HFFc6 (cell line): ENCODE measurements at places on chromosomes 4 and X. TPM values are rescaled to one million over a fixed set of nuclear protein-coding genes. Genes with fewer than 3 reads are reported as not detected.
A peak's percentile ranks its signal among the peaks of the same experiment; 100 is the strongest.

- peaks cover 23% of the 10 kb centered on the region for H3K4me1 ChIP-seq
- peaks cover 3% of the 10 kb centered on the region for H3K27me3 ChIP-seq
- peaks cover 23% of the 10 kb centered on the region for H3K36me3 ChIP-seq
- no peak for DNase-seq
These were observed 1.3 kb downstream of the RTL8A start for GRCh38 chrX:135050603-135051002.

Gene CDX4
- total RNA-seq: not detected in 3 replicates

Gene CCDC120
- total RNA-seq: 0.05 to 0.59 TPM (median 0.55 TPM) in 3 replicates

GRCh38 chrX:111165902-111166301 is 69.9 kb downstream of the PAK3 start:
- no peaks in the 10 kb centered on the region; the same call in 1 of the 2 replicates for H3K27me3 ChIP-seq
- H3K36me3 ChIP-seq: no peaks in the 10 kb centered on the region
- H3K4me3 ChIP-seq: no peak overlapping the region
- no peak overlapping the region for H3K27ac ChIP-seq
- H3K4me1 ChIP-seq: no peaks in the 10 kb centered on the region
- DNase-seq: no peak

Gene TAF7L
- 0.24 to 0.59 TPM (median 0.27 TPM) in 3 replicates for total RNA-seq

Gene SPANXN3
- total RNA-seq: not detected in 3 replicates

DNA sequence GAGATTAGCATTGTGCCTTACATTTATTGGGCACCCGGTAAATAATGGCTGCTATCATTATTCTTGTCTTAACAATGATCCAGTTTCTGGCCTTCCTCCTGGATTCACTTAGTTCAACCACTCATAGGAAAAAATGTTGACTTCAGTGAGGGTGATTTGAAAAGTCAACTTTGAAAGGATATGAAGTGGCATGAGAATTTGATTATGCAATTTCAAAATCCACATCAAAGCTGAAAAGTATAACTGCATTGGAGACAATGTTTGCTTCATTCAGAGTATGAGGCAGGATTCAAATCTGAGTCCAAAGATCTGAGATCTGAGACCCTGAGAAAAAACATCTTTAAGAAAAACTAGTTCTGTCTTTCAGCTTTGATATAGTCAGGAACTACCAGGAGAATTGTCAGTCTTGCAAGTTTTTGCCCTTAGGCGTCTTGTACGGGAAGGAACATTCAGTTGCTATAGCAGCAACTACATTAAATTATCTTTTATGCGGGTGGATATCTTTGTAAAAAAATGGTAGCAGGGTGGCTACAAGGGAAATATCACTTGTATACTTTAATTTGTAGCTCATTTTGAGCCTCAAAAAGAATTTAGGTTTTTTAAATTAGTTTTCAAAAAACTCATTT is 587.5 kb upstream of the LCORL start:
- DNase-seq: no peak
- no peaks in the 10 kb centered on the region for H3K36me3 ChIP-seq
- H3K27me3 ChIP-seq: peaks cover 1% of the 10 kb centered on the region; the same call in 1 of the 2 replicates
- H3K4me1 ChIP-seq: no peaks in the 10 kb centered on the region

Gene SPIN4
- 3.8 and 6.0 TPM in 2 replicates for total RNA-seq

GRCh38 chr4:128924951-128925350 is 115.5 kb downstream of the JADE1 start:
- H3K36me3 ChIP-seq: peaks cover 21% of the 10 kb centered on the region
- no peaks in the 10 kb centered on the region for H3K27me3 ChIP-seq
- DNase-seq: peak; percentile 16
- peak overlapping the region; percentile 32; the same call in 1 of the 2 replicates for H3K4me3 ChIP-seq

Gene CCDC110
- total RNA-seq: not detected in 2 replicates

Gene SORBS2
- total RNA-seq: 0.66 and 3.7 TPM in 2 replicates

- H3K27me3 ChIP-seq: peaks cover 3% of the 10 kb centered on the region
- H3K4me1 ChIP-seq: no peaks in the 10 kb centered on the region
- no peak for DNase-seq
- no peak overlapping the region for H3K4me3 ChIP-seq
- H3K36me3 ChIP-seq: peaks cover 22% of the 10 kb centered on the region
These were observed 28.1 kb upstream of the ZCCHC4 start for GRCh38 chr4:25284466-25284865.

GRCh38 chr4:134807231-134807745 is 605.7 kb upstream of the PABPC4L start:
- H3K27me3 ChIP-seq: no peaks in the 10 kb centered on the region
- H3K27ac ChIP-seq: no peak overlapping the region; the same call in 1 of the 2 replicates
- H3K36me3 ChIP-seq: no peaks in the 10 kb centered on the region
- DNase-seq: no peak

Gene VCX3A
- not detected in 3 replicates for total RNA-seq

GRCh38 chr4:82524570-82525152 is 37.1 kb downstream of the TMEM150C start:
- DNase-seq: no peak
- peaks cover 19% of the 10 kb centered on the region for H3K27me3 ChIP-seq
- no peak overlapping the region for H3K27ac ChIP-seq
- no peak overlapping the region for H3K4me3 ChIP-seq
- no peaks in the 10 kb centered on the region; the same call in 1 of the 2 replicates for H3K4me1 ChIP-seq
- H3K36me3 ChIP-seq: no peaks in the 10 kb centered on the region

DNA sequence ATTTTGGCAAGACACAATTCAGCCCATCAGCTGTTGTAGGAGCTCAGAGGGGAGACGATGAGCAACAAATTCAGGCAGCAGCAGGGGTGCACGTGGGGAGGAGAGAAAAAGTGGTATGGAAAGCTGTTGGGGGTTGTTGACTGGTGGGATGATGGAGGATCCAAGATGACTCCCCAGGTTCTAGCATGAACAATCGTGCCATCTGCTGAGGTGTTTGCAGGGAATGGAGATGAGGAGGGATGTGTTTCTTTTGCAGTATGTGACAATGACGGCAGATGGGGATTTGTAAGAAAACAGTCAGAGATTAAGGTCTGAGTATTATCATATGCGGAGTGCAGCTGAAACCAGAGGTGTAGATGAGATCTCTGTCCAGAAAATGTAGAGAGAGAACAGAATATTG is 63.3 kb downstream of the SEL1L3 start:
- peaks cover 28% of the 10 kb centered on the region for H3K4me1 ChIP-seq
- no peak overlapping the region for H3K4me3 ChIP-seq
- no peak for DNase-seq
- H3K36me3 ChIP-seq: peaks cover 14% of the 10 kb centered on the region
- peaks cover 1% of the 10 kb centered on the region; the same call in 1 of the 2 replicates for H3K27me3 ChIP-seq

Gene USP11
- total RNA-seq: 61.6 and 64.7 TPM in 2 replicates

GRCh38 chrX:53084043-53084570 is 1.9 kb downstream of the TSPYL2 start:
- peak overlapping the region; percentile 50 for H3K27ac ChIP-seq
- H3K4me1 ChIP-seq: peaks cover 49% of the 10 kb centered on the region
- H3K36me3 ChIP-seq: peaks cover 12% of the 10 kb centered on the region
- H3K27me3 ChIP-seq: peaks cover 4% of the 10 kb centered on the region
- peak overlapping the region; percentile 95 for H3K4me3 ChIP-seq
- no peak for DNase-seq

- no peaks in the 10 kb centered on the region for H3K4me1 ChIP-seq
- H3K4me3 ChIP-seq: no peak overlapping the region
- H3K36me3 ChIP-seq: no peaks in the 10 kb centered on the region
- peaks cover 66% of the 10 kb centered on the region for H3K27me3 ChIP-seq
These were observed 1.4 kb upstream of the SLC34A2 start for GRCh38 chr4:25654031-25654970.

DNA sequence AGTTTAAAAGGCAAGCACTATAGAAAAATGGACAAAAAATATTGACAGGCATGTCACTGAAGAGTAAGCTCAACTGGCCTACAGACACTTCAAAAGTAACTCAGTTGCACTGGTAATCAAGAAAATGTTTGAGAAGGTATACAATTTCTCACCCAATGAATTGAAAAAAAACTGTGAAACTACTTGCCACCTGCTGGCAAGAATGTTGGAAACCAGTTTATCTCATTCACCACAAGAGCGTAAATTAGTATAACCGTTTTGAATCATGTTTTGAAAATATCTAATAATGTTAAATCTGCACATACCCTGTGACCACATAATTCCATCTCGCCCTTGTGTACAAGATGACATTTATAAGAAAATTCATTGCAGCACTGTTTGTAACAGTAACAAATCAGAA is 31.7 kb downstream of the TXK start:
- H3K27ac ChIP-seq: no peak overlapping the region
- peaks cover 4% of the 10 kb centered on the region; the same call in 1 of the 2 replicates for H3K27me3 ChIP-seq
- H3K4me3 ChIP-seq: no peak overlapping the region
- DNase-seq: no peak
- H3K4me1 ChIP-seq: no peaks in the 10 kb centered on the region
- H3K36me3 ChIP-seq: no peaks in the 10 kb centered on the region

DNA sequence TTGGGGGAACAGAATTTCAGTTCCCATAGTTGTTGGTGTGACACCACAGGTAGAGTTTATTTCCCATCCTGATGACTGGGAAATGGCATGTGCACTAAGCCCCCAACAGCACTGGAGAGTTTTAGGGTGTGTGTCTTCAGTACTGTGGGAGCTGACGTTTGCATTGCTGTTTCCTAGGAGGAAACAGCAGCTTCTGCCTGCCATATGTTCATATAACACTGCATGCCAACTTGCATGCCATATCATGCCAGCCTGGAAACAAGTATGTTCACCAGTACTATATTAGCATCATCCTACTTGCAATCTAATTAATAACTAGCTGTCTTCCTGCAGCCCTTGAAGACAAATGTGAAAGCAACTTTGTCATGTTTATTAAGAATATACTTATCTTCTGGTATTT is 58.2 kb downstream of the NAA11 start:
- no peaks in the 10 kb centered on the region for H3K4me1 ChIP-seq
- no peaks in the 10 kb centered on the region for H3K27me3 ChIP-seq
- H3K36me3 ChIP-seq: no peaks in the 10 kb centered on the region

Gene BTK
- total RNA-seq: not detected in 3 replicates

Gene PPP1R2C
- not detected in 3 replicates for total RNA-seq

GRCh38 chr4:41933997-41934503 is 1.2 kb upstream of the TMEM33 start:
- no peak overlapping the region for H3K27ac ChIP-seq
- H3K4me3 ChIP-seq: peak overlapping the region; percentile 97; the same call in 1 of the 2 replicates
- peaks cover 16% of the 10 kb centered on the region for H3K36me3 ChIP-seq
- no peak for DNase-seq

Gene CT45A5
- total RNA-seq: not detected in 3 replicates

Gene MAGEA10
- not detected in 3 replicates for total RNA-seq

Gene CXCL5
- total RNA-seq: 0.12 to 0.18 TPM in 2 of 3 replicates, not detected in the other

- H3K36me3 ChIP-seq: no peaks in the 10 kb centered on the region
- no peak overlapping the region for H3K27ac ChIP-seq
- H3K4me1 ChIP-seq: no peaks in the 10 kb centered on the region
- no peak for DNase-seq
These were observed 125.5 kb upstream of the MBNL3 start for GRCh38 chrX:132614297-132614696.

DNA sequence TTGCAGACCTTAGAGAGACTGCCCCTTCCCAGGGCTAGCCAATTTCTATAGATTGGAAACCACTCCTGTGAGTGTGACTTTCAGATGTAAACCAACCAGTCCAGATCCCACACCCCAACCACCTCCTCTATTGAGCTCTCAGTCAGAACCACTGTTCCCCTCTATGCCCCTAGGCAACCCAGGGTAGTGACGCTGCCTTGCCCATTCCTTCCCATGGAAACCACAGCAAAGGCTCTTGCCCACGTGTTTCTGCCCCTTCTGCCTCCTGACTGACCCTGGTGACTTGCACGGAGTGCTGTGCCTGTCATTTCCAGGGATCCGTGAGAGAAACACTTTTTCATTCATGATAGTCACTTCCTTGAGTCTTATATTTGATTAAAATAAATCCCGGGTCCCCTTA is 32.4 kb downstream of the CYTL1 start:
- no peak for DNase-seq
- peaks cover 17% of the 10 kb centered on the region for H3K4me1 ChIP-seq
- H3K4me3 ChIP-seq: no peak overlapping the region
- no peaks in the 10 kb centered on the region for H3K36me3 ChIP-seq

Gene HEPH
- not detected in 3 replicates for total RNA-seq

DNA sequence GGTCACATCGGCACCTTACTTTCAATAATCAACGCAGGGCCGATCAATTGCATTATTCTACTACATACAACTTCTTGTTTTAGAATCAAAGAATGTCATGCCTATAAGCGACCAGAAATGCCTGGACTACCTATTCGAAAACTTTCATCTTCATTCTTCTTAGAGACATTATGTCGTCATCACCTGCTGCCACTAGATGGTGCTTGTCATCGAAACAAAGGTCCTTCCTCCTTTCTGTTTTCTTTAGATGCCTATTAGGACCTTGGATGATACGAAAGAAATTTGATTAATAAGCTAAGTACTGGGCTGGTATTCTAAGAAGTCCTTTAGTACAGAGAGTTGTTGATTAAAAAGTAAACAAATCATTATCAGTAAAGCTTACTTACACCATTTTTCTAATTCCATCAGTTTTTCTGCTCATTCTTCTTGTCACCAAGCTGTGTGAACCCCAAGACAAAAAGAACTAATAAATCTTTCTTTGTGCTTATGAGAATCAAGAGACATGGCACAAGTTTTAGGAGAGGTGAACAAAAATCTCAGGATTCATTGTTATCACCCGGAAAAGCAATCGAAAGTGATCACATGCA is 154.5 kb upstream of the SLC4A4 start:
- H3K27ac ChIP-seq: no peak overlapping the region
- peaks cover 41% of the 10 kb centered on the region for H3K4me1 ChIP-seq
- H3K4me3 ChIP-seq: peak overlapping the region; percentile 48
- H3K27me3 ChIP-seq: no peaks in the 10 kb centered on the region; the same call in 1 of the 2 replicates
- no peaks in the 10 kb centered on the region for H3K36me3 ChIP-seq

Gene RAB28
- total RNA-seq: 10.6 to 15.0 TPM (median 13.1 TPM) in 3 replicates
